Daoy (cell line): ENCODE measurements at places on chromosomes 6 and 20.

GRCh38 chr20:64242797-64243475 lies 12.6 kb upstream of the PCMTD2 start:
- DNase-seq = no peak

GRCh38 chr20:3452690-3453089 lies 18.1 kb upstream of the ATRN start:
- DNase-seq = no peak

GRCh38 chr6:125797120-125797885 lies 6.5 kb downstream of the NCOA7 start:
- no peak for DNase-seq

DNA sequence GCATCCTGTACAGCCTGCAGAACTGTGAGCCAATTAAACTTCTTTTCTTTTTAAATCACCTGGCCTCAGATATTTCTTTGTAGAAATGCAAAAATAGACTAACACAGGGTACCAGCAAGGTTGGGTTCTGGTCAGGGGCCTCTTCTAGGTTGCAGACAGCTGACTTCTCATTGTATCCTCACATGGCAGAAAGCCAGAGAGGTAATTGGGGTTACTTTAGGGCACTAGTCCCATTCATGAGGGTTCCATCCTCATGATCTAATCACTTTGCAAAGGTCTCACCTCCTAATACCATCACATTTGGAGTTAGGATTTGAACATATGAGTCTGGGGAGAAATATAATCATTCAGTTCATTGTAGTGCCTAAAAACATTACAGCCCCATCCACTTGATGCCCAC lies 101.5 kb downstream of the LCA5 start:
- DNase-seq = no peak

DNA sequence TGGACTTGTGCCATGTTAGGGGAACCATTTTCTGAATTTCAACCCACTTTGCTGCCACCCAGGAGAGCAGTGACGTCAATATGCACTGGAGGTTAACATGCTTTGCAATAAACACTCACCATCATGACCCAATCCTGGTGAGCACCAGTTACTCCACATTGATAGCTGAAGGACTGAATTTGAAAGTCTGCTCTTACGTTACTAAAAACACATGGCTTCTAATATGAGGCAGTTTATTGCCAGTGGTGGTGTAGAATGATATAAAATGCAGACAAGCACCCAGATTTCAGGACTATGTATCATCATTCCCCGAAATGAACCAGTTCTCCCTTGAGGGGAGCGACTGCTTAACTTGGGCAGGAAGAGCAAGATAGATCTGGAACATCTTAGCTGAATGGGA lies 23.8 kb downstream of the RFPL4B start:
- DNase-seq = no peak

- DNase-seq = peak; percentile 58
Measured at GRCh38 chr20:1422753-1423152, 29.9 kb upstream of the FKBP1A start.

DNA sequence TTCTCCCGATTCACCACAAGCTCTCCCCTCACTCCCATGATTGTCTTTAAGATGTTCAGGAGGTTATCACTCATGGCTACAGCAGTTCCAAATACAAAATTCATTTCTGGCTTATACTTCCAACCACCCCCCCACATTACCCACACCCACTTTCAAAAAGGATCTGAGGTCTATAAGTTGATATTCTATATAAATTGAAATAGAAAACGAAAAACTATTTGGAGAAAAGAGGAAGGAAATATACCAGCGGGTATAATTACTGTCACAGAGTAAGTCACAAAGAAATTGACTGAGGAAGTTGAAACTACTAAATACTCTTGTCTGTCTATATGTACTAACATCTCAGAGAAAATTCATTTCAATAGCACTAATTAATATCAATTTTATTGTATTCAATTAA lies 112.7 kb upstream of the TNFAIP3 start:
- no peak for DNase-seq

DNA sequence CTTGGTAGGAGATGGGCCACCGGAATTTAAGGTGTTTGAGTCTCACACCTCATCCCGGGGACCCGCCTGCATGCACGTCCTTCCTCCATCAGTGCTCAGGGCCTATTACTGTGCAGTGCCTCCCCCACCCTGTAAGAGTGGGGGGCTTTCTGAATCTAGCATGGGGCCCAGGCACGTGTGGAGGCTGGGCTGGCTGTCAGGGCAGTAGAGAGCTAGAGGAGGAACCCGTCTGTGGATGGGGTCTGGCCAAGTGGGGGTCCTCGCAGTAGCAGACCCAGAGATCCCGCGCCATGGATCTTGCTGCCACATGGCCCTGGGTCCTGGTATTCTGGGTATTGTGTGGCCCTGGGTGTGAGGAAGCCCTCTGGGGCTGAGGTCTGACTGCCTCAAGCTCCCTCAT lies 42.9 kb downstream of the SRC start:
- DNase-seq = no peak

GRCh38 chr20:41738604-41739206 lies 120.5 kb upstream of the CHD6 start:
- DNase-seq = no peak

DNA sequence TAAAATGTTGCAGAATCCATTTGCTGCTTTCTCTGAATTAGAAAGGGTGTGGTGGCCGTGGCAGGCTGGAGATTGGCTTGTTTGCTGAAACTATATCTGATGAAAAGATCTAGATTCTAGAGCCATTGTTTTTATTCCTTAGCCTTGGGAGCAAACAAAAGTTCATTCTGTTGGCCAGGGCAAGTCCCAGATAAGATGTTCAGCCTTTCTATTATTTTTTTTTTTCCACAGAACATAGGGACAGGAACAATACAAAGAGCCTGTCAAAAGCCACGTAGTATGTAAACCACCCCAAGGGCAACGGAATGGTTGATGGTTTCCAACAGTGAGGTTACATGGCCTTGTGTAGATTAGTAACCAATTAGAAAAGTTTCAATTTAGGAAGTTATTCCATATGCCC lies 119.9 kb upstream of the SLC22A16 start:
- DNase-seq = no peak

DNA sequence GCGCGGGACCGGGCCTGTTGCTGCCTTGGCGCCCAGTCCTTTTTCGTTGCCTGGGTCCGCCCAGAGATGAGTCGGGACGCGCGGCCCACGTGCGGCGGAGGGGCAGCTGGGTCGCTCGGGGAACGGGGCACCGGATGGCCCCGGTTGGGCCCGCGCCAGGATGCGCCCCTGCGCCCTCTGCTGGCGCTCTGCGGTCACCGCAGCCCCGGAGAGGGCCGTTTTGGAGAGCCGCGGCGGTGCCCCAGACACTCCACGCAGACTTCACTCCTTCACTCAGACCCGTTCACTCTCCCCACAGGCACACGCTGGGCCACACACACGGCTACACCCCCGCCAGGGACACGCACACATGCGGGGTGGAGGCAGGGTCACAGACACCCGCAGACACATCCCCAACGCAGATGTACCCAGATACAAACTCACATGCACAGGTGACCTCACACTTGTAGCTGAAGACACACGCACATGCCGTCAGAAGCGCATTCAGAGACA lies 38.8 kb downstream of the SRC start:
- peak; percentile 75 for DNase-seq

DNA sequence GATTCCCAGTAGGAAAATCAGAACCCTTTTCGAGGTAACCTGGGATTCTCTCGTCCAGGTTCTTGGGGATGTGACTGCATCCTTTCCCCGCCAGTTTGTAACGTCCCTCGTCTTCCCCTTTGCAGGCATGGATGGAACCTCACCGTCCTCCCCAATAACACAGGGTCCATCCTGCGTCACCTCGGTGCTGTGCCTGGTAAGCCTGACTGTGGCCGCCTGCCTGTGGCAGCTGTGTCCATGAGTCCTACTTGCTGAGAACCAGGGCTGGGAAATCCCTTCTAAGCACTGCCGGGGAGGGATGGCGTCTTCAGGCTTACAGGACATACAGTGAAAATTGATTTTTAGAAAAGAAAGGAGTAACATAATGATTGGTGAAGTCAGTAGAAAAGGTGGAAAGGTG lies 155.6 kb downstream of the DTNBP1 start:
- no peak for DNase-seq

DNA sequence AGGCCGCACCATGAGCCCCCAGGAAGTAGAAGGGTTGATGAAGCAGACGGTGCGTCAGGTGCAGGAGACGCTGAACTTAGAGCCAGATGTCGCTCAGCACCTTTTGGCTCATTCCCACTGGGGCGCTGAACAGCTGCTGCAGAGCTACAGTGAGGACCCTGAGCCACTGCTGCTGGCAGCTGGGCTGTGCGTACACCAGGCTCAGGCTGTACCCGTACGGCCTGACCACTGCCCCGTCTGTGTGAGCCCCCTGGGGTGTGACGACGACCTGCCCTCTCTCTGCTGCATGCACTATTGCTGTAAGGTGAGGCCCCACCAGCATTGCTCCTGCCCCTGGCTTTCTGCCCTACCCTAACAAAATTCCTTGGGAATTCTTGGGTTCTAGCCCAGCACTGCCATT lies 13.1 kb downstream of the DNPH1 start:
- no peak for DNase-seq

- DNase-seq = no peak
Measured at GRCh38 chr6:157644043-157644810, 178.8 kb upstream of the SNX9 start.

GRCh38 chr20:50295762-50296449 lies 105.3 kb downstream of the CEBPB start:
- no peak for DNase-seq

DNA sequence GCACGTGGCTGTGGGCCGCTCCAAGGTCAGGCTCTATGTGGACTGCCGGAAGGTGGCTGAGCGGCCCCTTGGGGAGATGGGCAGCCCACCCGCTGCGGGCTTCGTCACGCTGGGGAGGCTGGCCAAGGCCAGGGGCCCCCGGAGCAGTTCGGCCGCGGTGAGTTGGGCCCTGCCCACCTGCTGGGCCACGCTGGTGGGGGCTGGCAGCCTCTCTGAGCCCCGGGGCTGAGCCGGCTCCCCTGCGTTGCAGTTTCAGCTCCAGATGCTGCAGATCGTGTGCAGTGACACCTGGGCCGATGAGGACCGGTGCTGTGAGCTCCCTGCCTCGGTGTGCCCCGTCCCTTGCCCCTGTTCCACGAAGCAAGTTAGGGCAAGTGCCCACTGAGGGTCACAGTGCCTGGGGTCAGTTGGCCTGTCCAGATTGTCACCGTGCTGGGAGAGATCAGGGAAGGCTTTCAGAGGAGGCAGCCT lies 27.1 kb downstream of the COL20A1 start:
- no peak for DNase-seq

DNA sequence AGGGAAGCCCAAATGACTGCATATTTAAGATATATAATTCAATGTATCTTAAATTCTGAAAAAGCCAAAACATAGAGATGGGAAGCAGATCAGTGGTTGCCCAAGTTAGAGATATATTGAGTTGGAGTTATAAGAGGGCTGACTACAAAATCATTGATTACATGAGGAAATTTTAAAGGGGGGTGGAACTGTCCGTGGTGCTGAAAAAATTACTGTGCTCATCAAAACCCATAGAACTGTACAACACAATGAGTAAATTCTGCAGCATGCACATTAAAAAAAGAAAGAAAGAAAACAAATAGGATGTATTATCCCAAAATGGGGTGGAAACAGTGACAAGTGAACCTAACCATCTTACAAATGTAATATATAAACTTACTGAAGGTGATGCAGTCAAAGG lies 100.9 kb downstream of the FUT9 start:
- DNase-seq = no peak

GRCh38 chr6:20403766-20404640 lies 2.3 kb downstream of the E2F3 start:
- no peak for DNase-seq

- no peak for DNase-seq
Measured at GRCh38 chr20:45813006-45813340, 529 bp downstream of the UBE2C start.

- DNase-seq = peak; percentile 63
Measured at GRCh38 chr20:4555188-4555890, 166.4 kb upstream of the PRND start.

DNA sequence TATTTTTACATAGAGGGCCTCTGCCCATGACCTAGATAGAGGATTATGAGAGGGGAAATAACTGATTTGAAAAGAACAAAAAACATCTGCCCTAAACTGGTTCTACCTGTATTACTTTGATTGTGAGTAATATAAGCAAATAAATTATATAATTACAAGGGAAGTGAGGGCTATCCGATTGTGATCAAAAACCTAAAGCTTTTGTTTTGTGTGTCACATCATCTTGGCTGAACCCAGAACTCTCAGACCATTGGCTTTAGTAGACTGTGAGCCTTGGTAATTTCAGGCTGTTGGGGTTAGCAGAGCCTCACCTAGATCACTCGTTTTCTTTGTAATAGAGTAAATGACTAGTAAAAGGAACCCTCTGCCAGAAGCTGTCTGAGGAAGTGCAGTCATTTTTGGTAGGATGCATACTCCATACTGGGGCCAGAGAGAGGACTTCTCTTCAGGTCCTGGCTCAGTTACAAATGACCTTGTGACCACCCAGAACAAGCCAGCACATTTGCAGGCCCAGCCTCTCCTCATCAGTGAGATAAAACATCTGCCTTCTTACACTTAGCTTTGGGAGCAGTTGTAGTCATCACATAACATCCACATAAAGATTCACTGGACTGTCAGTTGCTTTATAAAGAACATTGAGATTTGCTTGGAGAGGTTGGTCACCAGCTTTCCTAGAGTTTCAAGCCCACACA lies 13.5 kb downstream of the STK35 start:
- no peak for DNase-seq

GRCh38 chr20:14775778-14776177 lies 438.4 kb upstream of the FLRT3 start:
- DNase-seq = peak; percentile 47

DNA sequence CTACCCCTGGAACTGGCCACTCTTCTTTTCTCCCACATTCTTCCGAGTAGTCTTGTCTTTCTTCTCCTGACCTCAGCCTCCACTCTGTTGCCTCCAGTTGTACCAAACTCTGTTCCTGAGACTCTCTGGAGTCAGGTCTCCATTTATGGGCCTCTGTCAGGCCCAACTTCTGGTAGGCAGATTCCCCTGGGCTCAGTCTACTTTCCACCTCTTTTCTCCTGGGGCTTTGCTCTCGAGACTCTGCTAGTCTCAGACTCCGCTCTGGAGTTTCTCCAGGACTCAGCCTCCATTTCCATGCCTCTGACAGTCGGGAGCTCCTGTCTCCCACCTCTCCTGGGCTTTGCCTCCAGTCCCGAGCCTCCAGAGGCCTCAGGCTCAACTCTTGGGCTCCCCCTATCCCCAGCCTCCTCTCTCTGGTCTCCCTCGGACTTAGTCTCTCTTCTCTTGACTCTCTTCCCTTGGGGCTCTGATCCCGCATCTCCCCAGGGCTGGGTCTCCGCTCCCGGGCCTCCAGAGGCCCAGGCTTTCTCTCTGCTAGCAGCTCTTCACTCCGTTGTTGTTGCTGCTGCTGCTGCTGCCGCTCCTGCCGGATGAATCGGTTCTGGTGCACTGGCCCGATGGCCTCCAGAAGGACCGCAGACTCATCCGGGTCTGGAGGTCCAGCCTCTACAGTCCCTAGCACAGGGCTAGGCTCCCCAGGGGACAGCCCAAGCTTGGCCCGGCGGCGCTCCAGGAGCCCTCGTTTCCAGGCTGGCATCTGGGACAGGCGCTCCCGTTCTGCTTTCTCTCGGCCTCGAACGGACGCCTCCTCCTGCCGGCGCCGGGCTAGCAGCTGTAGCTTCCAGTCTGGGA lies 1.1 kb downstream of the PPP1R18 start:
- peak; percentile 56 for DNase-seq
